ENCODE measurements at places on chromosomes 4 and X. TPM values are rescaled to one million over a fixed set of nuclear protein-coding genes. Genes with fewer than 3 reads are reported as not detected.

- peak; percentile 9 for DNase-seq
- no peak overlapping the region for H3K4me3 ChIP-seq
- no peaks in the 10 kb centered on the region for H3K27me3 ChIP-seq
- no peaks in the 10 kb centered on the region for H3K36me3 ChIP-seq
- H3K4me1 ChIP-seq, result no peaks in the 10 kb centered on the region
Observed at GRCh38 chr4:137432446-137433311, 99.6 kb downstream of the PCDH18 start.

GRCh38 chr4:101102114-101102742, 245.1 kb downstream of the PPP3CA start:
- peak; percentile 40 for DNase-seq
- peaks cover 8% of the 10 kb centered on the region for H3K4me1 ChIP-seq
- no peak overlapping the region for H3K27ac ChIP-seq
- H3K36me3 ChIP-seq, result no peaks in the 10 kb centered on the region
- H3K4me3 ChIP-seq, result no peak overlapping the region

CCDC149 gene
- 27.1 TPM for polyA plus RNA-seq

PRRG3 gene
- polyA plus RNA-seq, result 16.0 TPM

DNA sequence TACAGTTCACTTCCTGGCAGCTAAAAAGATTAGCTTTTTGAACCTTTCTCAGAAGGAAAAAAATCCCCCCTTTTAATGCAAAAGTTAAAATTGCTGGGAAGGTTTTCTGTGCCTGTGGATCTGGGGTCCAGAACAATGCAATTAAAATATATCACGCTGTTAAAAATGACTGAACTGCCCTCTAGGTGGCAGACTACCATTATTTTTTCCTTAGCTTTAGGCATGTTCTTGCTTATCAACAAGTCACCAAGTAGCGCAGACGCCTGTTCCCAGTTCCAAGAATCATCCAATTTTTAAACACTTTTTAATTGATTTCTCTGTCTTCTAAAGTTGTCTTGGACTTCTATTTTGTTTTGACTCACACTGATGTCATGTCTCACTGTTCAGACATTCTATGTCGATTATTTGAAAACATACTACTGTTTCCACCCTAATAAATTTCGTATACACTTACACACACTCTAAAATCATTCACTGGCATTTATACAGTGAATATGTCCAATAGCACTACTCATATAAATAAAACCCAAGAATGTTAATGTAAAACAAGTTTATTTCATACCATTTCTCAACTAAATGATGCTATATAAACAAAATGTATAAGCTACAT, 661.6 kb downstream of the RAPGEF2 start:
- peak; percentile 93 for DNase-seq
- H3K36me3 ChIP-seq, result no peaks in the 10 kb centered on the region
- H3K27me3 ChIP-seq, result no peaks in the 10 kb centered on the region
- no peak overlapping the region for H3K4me3 ChIP-seq
- no peak overlapping the region for H3K27ac ChIP-seq

- no peaks in the 10 kb centered on the region for H3K4me1 ChIP-seq
- H3K36me3 ChIP-seq, result no peaks in the 10 kb centered on the region
- no peak overlapping the region for H3K27ac ChIP-seq
- DNase-seq, result no peak
- H3K4me3 ChIP-seq, result no peak overlapping the region
- H3K27me3 ChIP-seq, result peaks cover 3% of the 10 kb centered on the region
Observed at GRCh38 chrX:17919896-17920446, 58.9 kb upstream of the RAI2 start.

DNA sequence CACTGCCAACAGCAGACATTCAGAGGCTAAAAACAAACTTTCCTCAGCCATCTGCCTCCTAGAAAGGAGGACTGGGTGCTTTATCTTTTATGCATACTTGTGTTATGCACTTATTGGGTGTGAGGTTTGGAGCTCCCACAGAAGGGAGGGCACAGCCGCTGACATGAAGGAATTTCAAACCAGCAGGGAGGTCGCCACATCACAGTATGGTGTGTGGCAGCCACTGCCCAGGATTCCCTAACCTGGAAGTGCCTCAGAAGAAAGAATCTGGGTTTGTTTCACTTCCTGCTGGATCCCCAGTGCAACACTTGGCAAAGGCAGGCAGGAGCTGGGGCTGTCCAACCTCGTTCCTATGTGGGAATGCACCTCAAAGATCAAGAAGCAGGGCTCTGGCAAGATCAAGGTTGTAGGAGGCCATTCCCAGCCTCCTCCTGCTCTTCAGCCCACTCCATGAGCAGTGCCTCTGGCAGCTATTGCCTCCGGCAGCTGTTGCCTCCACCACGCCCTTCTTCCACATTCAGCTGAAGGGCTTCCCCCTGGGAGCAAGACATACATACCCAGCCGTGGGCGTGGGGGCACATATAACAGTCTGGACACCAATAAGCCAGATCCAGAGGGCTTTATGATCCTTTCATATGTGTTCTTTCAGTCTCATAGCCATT, 109.0 kb upstream of the MAMLD1 start:
- no peaks in the 10 kb centered on the region for H3K27me3 ChIP-seq
- no peak overlapping the region for H3K4me3 ChIP-seq

DNA sequence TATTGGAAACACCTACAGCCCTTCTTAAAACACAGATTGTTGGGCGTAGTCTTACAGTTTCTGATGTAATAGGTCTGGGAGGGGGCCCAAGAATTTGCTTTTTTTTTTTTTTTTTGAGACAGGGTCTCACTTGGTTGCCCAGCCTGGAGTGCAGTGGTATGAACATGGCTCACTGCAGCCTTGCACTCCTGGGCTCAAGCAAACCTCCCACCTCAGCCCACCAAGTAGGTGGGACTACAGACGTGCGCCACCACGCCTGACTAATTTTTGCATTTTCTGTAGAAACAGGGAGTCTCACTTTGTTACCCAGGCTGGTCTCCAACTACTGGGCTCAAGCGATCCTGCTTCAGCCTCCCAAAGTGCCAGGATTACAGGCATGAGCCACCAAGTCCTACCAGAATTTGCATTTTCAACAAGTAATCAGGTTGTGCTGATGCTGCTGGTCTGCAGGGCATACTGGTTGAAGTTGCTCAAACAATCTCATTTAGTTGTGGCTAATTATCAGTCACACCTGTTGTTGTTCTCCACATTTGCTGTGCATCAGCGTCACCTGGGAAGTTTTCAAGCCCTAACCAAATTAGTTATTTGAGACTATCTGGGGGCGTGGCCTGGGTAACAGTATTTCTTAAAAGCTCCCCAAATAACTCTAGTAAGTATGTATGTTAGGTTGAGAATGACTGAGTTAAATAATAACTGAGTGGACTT, 14.0 kb downstream of the TMEM154 start:
- no peaks in the 10 kb centered on the region for H3K27me3 ChIP-seq
- no peaks in the 10 kb centered on the region for H3K4me1 ChIP-seq
- H3K27ac ChIP-seq, result no peak overlapping the region

GRCh38 chr4:173124209-173124865, 44.3 kb upstream of the GALNT7 start:
- no peak overlapping the region for H3K27ac ChIP-seq
- no peak overlapping the region for H3K4me3 ChIP-seq
- H3K27me3 ChIP-seq, result no peaks in the 10 kb centered on the region
- DNase-seq, result no peak

- no peaks in the 10 kb centered on the region for H3K4me1 ChIP-seq
- no peaks in the 10 kb centered on the region for H3K27me3 ChIP-seq
- DNase-seq, result peak; percentile 26
- no peak overlapping the region for H3K4me3 ChIP-seq
Observed at GRCh38 chr4:153346563-153346962, 2.1 kb downstream of the MND1 start.

CCNI gene
- polyA plus RNA-seq, result 493 TPM

LUZP4 gene
- polyA plus RNA-seq, result not detected

CYBB gene
- polyA plus RNA-seq, result 21.6 TPM

DNA sequence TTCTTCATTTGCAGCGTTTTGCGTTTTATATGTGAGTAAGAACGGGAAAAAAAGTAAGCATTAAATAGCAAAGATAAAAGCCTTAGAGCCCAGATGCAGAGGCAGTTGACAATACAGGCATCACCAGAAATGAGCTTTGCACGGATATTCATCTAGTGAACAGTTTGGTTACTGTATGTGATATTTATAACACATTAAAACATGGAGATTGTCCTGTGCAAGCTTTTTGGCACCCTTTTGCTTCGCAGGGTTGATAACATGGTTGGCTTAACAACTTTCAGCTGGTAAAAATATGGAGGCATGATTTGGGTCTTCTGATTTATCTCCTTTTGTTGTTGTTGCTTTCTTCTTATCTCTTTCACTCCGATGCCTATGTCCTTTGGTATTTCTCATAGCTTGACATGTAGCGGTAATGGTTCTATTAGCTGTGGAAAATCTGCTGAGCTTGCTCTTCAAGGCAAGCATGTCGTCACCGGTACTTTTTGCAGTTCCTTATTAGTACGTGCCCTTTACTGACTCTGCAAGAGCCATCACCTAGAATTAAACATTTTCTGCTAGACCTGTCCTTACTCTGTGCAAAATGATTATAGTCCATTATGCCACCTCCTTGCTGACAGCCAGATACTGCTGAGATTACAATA, 102.9 kb downstream of the PCDH7 start:
- DNase-seq, result no peak
- no peak overlapping the region for H3K4me3 ChIP-seq
- H3K36me3 ChIP-seq, result no peaks in the 10 kb centered on the region
- H3K4me1 ChIP-seq, result no peaks in the 10 kb centered on the region
- H3K27ac ChIP-seq, result no peak overlapping the region

Data from spinal cord (tissue), 10 donors.